ENCODE measurements at places on chromosomes 6 and 20.

DNA sequence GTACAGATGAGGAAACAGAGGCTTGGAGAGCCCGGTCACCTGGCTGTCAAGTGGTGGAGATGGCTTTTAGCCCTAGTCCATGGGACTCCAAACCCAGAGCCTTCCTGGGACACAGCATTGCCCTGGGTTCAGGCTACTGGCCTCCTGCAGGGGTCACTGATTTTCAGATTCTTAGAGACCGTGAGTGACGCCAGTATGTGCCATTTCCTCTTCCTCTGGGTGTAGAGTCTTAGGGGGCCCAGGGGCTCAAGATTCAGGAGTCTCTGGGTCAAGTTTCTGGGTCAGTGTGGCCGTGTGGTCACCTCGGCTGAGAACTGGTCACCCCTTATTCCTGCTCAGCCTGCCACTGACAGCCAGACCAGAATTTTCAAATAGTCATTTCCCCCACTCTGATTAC is 574 bp downstream of the ARHGAP40 start:
- DNase-seq, result no peak
- H3K27me3 ChIP-seq, result peaks cover 62% of the 10 kb centered on the region
- no peak overlapping the region for H3K27ac ChIP-seq
- H3K36me3 ChIP-seq, result no peaks in the 10 kb centered on the region
- H3K4me3 ChIP-seq, result no peak overlapping the region

- H3K4me1 ChIP-seq, result peaks cover 7% of the 10 kb centered on the region
- no peak overlapping the region for H3K27ac ChIP-seq
- no peaks in the 10 kb centered on the region for H3K27me3 ChIP-seq
- no peak for DNase-seq
- H3K4me3 ChIP-seq, result no peak overlapping the region
Measured at GRCh38 chr20:33772439-33772838, 38.7 kb upstream of the CHMP4B start.

- H3K27me3 ChIP-seq, result peaks cover 8% of the 10 kb centered on the region
- no peaks in the 10 kb centered on the region for H3K36me3 ChIP-seq
- no peak for DNase-seq
- H3K27ac ChIP-seq, result no peak overlapping the region
Measured at GRCh38 chr6:118736440-118736839, 85.0 kb upstream of the CEP85L start.

DNA sequence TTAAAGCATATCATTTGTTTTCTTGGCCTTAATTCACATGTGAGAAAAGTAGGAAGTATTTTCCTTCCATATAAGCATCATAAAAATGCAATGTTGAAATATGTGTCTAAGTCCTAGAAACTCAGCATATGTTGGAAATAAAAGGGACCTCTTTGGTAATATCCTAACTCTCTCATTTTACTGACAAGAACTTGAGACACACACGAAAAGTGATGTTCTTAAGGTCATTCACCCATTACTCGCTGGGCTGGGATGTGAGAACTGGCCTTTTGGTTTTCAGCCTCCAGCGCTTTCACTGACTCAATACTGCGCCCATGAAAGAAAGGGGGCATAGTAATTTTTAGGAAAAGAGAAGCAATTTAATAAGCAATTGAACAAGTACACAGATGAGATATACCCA is 153.5 kb upstream of the SCGN start:
- DNase-seq, result no peak
- H3K27ac ChIP-seq, result no peak overlapping the region
- H3K27me3 ChIP-seq, result no peaks in the 10 kb centered on the region
- H3K36me3 ChIP-seq, result no peaks in the 10 kb centered on the region
- H3K4me3 ChIP-seq, result no peak overlapping the region
- H3K4me1 ChIP-seq, result no peaks in the 10 kb centered on the region

GRCh38 chr20:59613861-59614260 is 9.5 kb downstream of the PHACTR3 start:
- DNase-seq, result no peak
- H3K27me3 ChIP-seq, result peaks cover 11% of the 10 kb centered on the region
- H3K36me3 ChIP-seq, result no peaks in the 10 kb centered on the region
- no peaks in the 10 kb centered on the region for H3K4me1 ChIP-seq
- no peak overlapping the region for H3K4me3 ChIP-seq
- no peak overlapping the region for H3K27ac ChIP-seq

Data from activated CD4-positive, alpha-beta memory T cell treated with anti-CD3 and anti-CD28 coated beads, Interleukin-2, amount 10 ng/mL, durations not matched to agents 7 days and 5 days (primary cell).